Activated CD8-positive, alpha-beta memory T cell treated with anti-CD3 and anti-CD28 coated beads, Interleukin-2, amount 50 U/mL, for 48 hours (primary cell): ENCODE measurements at places on chromosomes 7 and 10.

DNA sequence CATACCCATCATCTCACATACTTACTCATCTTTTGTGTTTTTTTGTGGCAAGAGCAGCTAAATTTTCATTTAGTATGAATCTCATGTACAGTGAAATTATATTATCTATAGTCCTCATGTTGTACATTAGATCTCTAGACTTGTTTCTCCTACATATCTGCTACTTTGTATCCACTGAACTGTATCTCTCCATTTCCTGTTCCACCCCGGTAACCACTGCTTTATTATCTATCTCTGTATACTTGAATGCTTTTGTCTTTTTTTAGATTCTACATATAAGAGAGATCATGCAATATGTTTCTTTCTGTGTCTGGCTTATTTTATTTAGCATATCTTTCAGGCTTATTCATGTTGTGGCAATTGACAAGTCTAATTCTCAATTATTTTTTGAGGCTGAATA, 125.1 kb downstream of the ANKRD7 start:
- DNase-seq, result no peak

DNA sequence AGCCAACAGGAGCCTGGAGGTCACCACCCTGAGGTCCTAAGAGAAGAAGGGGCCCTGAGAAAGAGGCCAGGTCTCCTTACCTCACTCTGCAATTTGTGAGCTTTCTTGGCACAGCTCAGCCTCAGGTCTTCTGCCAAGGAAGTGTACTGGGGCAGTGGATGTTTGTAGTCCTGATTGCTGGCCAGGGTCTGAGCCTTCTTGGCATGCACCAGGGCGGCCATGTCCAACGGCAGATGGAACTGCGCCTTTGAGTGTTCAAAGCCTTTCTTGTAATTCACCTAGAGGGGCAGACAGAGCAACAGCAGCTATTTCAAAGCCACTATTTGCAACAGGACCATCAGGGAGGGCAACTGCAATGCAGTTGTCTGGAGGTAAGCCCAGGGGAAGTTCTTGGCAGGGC, 51.7 kb downstream of the NRAP start:
- DNase-seq, result no peak

GRCh38 chr7:45985902-45986301, 64.8 kb upstream of the IGFBP3 start:
- DNase-seq, result peak; percentile 26

DNA sequence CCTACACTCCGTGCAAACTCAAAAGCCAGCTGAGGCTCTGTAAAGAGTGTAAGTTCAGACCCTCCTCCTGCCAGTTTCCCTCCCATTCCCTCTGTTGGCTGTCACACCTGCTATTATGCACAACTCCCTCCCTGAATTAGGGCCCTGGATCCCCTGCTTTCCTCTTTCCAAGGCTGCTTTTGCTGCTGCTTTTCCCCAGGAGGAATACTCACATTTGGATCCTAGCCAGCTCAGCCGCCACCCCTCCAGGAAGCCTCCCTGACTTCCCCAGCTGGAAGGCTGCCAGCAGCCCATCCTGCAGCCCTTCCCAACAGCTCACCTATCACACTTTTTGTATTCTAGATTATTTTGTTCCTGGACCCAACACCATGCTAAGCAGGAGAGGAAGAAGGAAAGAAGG, 40.9 kb upstream of the WDR11 start:
- DNase-seq, result no peak

GRCh38 chr7:122726881-122727280, 24.2 kb upstream of the RNF148 start:
- no peak for DNase-seq

DNA sequence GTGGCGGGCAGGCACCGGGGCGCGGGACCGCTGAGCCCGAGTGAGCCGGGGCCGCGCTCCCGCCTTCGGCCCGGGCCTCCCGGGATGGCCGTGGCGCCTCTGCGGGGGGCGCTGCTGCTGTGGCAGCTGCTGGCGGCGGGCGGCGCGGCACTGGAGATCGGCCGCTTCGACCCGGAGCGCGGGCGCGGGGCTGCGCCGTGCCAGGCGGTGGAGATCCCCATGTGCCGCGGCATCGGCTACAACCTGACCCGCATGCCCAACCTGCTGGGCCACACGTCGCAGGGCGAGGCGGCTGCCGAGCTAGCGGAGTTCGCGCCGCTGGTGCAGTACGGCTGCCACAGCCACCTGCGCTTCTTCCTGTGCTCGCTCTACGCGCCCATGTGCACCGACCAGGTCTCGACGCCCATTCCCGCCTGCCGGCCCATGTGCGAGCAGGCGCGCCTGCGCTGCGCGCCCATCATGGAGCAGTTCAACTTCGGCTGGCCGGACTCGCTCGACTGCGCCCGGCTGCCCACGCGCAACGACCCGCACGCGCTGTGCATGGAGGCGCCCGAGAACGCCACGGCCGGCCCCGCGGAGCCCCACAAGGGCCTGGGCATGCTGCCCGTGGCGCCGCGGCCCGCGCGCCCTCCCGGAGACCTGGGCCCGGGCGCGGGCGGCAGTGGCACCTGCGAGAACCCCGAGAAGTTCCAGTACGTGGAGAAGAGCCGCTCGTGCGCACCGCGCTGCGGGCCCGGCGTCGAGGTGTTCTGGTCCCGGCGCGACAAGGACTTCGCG, 534 bp downstream of the FZD9 start:
- peak; percentile 63 for DNase-seq

DNA sequence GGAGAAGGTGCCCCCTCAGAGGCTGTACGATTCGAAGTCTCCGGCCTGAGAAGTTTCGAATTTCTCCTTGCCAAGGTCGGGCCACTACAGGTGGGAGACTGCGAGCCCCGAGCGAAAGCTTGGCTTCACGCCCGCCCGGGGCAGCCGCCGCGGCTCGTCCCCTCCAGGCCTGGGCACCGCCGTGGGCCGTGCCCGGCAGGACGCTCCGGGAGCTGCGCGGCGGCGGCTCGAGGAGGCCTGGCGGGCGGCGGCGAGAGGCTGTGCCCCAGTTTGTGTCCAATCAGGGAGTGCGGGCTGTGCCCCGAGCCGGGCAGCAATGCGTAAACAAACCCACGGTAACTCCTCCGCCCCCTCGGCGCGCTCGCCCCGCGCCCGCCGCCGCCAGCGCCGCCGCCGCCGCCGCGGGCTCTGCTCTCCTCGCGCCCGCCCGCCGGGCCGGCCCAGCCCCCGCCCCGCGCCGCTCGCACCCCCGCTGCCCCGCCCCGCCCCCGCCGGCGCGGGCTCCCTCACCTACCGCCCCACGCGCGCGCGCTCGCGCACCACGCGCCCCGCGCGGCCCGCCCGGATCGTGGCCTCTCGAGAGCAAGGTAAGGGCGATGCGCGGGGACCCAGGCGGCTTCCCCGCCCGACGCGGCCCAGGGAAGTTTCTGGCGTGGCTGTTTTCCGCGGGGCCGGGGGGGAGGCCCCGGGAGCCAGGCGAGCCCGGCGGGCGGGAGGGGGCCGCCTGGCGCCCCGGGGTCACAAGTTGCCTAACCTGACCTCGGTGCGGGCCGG, 57.8 kb upstream of the PCGF5 start:
- peak; percentile 81 for DNase-seq

GRCh38 chr10:101287183-101287996, 58.1 kb upstream of the LBX1 start:
- DNase-seq, result no peak

DNA sequence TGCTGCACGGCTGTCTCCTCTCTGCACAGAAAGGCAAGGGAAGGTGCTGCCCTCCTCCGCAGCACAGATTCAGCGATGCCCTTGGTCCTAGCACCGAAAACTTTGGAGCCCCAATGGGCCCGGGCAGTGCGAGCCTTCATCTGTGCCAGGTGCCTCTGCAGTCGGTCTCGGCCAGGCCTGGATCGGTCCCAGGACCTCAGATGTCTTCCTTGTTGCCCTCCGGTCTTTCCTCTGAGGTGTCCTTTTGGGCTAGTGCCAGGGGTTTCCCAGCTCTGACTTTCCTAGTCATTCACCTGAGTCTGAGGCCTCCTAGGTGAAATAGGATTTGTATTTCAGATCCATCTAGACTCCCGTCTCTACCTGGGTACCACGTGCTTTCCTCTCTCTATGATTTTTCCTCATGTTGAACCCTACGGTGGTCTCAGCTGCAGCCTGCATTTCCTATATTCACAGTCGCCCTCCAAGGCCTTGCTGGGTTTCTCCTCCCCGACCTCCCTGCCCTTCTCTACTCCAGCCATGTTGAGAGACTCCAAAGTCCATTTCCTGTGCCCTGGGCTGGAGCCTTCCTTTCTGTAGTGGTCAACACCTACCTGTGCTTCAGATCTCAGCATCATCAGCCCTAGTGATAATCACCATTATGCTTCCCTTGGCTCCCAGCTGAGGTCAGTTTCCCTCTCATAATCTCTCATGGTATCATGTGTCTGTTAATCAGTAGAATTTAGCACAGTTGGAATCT, 92.0 kb upstream of the PRSS58 start:
- no peak for DNase-seq

GRCh38 chr7:76202666-76203030, 952 bp downstream of the SRRM3 start:
- no peak for DNase-seq

GRCh38 chr7:145092766-145093165, 256.9 kb upstream of the TPK1 start:
- no peak for DNase-seq

DNA sequence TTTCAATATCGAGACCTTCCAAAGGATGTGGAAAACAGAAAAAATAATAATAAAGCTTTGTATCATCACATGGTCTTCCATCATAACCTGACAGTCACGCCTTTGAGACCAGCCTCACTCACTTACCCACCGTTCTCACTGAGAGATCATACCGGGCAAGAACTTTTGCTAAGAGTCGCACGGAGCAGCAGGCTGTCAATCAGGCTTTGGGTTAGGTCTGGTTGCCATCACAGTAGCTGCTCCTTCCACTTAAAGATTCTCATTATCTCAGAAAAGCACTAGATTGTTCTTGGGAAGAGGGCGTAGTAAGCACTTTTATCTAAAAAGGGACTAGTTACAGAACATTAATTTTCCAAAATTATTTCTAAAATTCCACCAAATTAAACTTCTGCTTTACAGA, 2.0 kb downstream of the RELN start:
- no peak for DNase-seq

GRCh38 chr10:95756041-95756761, at the start of gene ENTPD1:
Gene ENTPD1, plus strand, starts transcription at chr10:95756163. Its CDS starts 77 bp downstream, at chr10:95756240.
- no peak for DNase-seq

- DNase-seq, result no peak
These were observed 24.0 kb downstream of the SLC25A13 start for GRCh38 chr7:96297876-96298275.

DNA sequence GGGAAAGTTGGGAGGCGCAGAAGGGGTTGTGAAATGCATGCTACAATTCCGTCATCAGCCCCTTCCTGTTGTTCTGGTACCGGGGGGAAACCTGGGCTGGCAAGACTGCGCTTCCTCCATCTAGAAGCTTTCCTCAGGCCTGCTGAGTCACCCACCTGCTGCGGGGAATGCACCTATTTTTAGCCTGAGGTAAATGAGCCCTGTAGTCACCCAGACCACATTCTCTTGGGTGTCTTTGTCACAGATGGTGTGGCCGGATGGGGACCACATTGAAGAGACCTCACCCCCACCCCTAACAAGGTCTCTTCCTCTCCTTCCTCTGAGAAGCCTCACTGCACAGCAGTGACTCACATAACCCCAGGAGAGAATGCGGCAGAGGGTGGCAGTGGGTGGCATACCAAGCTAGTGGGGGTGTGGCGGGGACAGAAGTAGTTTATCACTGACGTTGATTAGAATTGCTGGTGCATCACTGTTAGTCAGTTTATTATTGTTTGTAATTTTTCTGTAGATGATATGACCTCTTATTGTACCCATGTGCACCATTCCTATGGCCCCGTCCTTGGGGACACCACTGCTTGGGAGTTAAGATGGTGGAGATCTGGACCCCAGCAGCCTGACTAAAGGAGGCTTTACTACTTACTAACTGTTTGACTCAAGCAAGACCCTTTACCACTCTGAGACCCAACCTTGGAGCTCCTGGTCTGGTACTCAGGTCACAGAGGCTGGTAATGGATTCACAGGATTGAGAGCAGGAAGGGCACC, 83.0 kb upstream of the DUSP5 start:
- DNase-seq, result peak; percentile 87

DNA sequence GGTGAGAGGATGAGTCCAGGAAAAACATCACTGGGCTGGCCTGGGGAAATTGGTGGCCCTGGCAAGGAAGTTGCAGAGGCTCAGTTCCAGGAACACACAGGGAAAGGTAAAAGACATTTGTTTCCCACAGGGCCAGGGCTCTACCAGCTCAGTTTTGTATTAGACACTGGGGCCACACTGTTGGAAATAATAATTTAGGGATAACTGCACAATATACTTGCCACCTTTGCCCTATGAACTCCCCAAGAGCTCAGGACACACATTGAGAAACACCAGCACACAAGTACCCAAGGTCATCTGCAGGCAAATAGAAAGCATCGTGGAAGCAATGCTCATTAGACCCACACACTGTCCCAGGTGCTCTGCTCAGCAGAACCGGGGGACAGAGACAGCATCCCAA, 617.6 kb downstream of the PTPRN2 start:
- no peak for DNase-seq

DNA sequence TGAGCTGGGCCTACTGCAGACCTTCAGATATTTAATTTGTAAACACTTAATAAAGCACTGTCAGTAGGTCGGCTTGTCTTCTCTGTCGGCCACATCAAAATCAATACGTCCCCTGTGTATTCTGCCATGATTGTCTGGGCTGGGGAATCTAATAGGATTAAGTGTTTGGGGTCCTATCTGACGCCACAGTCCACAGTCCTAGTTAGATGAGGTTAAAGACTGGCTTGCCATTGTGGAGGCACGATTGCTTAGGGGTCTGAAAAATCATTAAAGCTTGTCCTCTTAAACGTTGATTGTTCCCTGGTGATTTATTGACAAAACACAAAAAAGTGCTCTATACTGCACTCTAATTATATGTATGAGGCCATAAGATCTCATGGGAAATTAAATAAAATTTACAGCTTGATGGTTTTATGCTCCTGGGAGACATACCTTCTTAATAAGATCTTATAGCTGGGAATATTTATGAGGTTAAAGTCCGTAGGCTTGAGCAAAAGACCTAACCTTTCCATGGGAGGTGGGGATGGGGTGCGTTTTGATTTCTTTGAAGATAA, 650.3 kb upstream of the GALNT17 start:
- no peak for DNase-seq

DNA sequence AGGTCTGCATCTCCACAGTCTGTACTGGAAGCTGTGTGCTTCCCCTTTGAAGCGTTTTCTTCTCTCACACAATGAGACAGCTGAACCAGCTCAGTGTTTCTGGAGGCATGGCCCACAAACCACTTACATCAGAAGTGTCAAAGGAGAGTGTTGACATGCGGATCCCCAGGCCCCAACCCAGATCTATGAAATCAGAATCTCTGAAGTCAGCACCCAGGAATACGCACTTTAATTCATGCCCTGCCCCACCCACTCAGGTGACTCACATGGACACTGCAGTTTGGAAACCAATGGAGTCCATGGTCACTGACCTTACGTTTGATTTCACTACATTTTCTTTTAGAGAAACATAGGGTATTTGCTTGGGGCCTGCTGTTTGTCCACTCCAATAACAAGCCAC, 19.0 kb downstream of the TLL2 start:
- no peak for DNase-seq

GRCh38 chr7:12809476-12809875, 122.0 kb downstream of the ARL4A start:
- no peak for DNase-seq

GRCh38 chr10:78384049-78384431, 350.4 kb downstream of the RPS24 start:
- DNase-seq, result no peak

GRCh38 chr7:27186668-27187474, 1.8 kb upstream of the HOXA11 start:
- DNase-seq, result no peak
